ENCODE measurements at places on chromosomes 16 and 17.

DNA sequence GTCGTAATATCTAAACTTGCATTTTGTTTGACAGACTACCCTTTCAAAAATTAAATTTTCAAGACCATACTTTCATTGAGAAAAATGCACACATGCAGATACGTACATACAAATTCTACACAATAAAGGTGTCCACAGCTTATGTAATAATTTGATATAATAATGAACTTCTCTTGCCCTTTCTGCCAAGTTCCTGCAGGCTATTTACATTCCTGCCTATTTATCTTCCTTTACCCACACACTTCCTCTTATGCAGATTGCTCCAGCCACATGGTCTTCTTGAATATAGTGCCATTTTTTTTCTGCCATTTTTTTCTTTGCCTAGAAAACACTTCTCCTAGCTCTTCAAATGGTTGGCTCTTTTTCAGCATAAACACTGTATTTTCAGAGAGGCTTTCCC is 826.9 kb upstream of the CDH8 start:
- no peak for DNase-seq

GRCh38 chr16:77548766-77549165 is 113.9 kb upstream of the ADAMTS18 start:
- DNase-seq, result no peak

GRCh38 chr16:85104821-85105391 is 7.4 kb downstream of the CIBAR2 start:
- DNase-seq, result no peak

GRCh38 chr17:38403491-38403890 is 24.8 kb upstream of the ARHGAP23 start:
- DNase-seq, result no peak

DNA sequence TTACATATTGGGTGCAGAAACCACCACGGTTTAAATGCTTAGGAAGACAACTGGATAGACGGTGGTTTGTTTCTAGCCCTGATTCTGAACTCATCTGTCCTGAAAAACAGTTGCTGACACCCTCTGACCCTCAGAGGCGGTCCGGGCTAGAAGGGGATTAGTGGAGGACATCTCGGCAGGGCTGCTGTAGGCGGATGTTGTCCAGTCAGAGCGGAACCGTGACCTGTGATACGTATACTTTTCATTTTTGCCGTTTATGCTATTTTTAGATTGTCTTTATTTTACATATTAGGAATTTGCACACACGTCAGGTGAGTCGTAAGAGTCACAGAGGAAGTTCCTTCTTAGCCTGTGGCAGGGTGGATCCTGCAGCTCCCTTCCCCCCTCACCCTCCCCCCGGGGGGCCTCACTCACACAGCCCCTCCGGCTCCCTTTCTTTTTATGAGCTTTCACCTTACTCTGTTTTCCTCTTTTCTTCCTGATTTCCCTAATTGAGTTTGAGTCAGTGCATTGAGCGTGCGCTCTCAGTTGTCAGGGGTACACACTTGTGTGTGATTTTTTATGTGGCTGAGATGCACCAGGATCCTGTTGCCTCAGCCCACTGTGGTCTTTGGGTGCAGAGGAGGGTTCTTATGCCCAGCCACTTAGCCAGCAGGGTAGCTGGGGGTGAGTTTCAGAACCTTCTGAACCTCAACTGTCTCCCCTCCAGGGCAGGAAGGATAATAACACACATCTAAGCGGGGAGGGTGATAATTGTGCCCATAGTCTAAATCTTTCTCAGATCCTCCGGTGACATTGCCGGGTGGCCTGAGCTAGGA is 211.1 kb upstream of the CHMP6 start:
- DNase-seq, result no peak

GRCh38 chr16:72645538-72645937 is 402.4 kb downstream of the ZFHX3 start:
- no peak for DNase-seq

Data from HuH-7.5 (cell line).